Iris pigment epithelial cell (primary cell): ENCODE measurements at places on chromosomes 3 and 15.

- peak; percentile 97 for DNase-seq
Observed at GRCh38 chr3:114144909-114145688, 33.8 kb downstream of the DRD3 start.

- no peak for DNase-seq
Observed at GRCh38 chr15:77516786-77517185, 96.1 kb downstream of the HMG20A start.

DNA sequence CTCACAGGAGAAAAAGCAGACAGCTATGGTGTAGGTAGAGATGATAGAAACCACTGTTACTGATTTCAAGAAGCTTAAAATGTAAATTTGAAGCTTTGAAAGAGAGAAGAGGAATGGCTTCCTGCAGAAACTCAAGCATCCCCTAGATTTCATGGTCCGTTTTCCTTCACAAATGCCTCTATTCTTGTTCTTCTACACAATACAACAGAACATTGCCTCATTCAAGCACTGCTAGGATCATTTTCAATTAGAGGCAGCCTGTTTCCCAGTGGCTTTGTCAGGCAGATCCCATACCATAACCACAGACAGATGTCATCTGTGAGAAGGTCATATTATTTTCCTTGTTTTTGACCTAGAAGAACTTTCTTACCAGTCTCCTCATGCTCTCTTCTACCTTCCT lies 77.9 kb upstream of the SPRED1 start:
- DNase-seq: no peak

GRCh38 chr3:147572970-147573340 lies 163.8 kb downstream of the ZIC1 start:
- DNase-seq: no peak

- peak; percentile 32 for DNase-seq
Observed at GRCh38 chr3:4888913-4889846, 90.1 kb upstream of the BHLHE40 start.

DNA sequence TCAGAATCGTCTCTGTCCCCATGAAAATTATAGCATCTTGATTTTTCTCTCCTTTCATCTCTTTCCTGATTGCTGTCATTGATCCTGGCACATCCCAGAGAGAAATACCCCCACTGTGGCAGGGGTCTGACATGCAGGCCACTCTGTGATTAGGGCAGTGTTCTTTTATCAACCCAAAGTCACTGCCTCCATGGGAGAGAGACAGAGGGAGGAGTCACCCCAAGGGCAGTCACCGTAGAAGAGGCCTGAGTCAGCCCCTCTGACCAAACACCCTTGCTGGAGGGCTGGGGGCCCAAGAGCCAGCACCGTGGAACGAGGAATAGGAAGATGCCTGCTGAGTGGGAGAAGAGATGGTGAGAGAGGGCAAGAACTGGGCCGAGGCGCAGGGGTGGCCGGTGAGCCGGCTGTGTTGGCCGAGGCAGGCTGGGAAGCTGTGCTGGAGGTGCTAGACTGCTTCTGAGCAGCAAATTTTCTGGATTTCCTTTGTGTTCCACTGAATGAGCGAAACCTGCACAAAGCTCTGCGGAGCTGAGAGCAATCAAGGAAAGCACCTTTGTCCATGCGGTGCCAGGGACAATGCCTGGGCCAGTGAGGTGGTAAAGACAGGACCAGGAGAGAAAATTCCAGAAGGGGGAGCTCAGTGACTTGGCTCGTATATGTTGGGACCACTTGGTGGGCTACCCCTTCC lies 103.8 kb downstream of the ADCY5 start:
- no peak for DNase-seq

- peak; percentile 46 for DNase-seq
Observed at GRCh38 chr15:29765898-29766527, 56.3 kb downstream of the TJP1 start.

GRCh38 chr3:146473726-146474125 lies 4.4 kb upstream of the PLSCR2 start:
- DNase-seq: peak; percentile 68

DNA sequence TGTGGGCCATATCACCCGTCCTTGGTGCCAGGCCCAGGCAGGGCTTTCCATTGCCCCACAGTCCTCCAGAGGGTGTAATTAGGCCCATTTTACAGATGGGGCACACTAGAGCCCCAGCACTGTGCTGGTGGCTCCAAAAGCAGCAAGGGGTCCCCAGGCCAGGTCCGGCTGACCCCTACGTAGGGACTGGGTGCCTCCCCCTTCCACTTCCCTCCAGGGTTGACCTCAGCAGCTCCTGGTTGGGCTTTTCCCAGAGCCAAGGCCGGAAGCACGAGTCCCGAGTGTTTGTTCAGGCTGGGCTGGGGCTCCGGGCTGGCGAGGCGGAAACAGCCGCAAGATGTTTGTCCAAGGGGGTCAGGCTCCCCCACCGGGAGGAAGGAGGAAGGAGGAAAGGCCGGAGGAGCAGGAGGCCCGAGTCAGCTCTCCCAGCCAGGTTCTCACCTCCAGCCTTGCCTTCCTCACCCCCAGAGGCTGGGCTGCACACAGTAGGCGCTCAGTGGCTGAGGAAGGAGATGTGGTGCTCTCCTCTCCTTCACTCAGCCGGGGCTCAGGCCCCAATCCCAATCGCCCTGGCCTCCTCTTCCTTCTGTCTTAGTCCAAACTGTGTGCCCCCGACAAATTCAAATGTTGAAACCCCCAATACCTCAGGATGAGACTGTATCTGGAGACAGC lies 17.1 kb upstream of the PLXND1 start:
- DNase-seq: peak; percentile 45

DNA sequence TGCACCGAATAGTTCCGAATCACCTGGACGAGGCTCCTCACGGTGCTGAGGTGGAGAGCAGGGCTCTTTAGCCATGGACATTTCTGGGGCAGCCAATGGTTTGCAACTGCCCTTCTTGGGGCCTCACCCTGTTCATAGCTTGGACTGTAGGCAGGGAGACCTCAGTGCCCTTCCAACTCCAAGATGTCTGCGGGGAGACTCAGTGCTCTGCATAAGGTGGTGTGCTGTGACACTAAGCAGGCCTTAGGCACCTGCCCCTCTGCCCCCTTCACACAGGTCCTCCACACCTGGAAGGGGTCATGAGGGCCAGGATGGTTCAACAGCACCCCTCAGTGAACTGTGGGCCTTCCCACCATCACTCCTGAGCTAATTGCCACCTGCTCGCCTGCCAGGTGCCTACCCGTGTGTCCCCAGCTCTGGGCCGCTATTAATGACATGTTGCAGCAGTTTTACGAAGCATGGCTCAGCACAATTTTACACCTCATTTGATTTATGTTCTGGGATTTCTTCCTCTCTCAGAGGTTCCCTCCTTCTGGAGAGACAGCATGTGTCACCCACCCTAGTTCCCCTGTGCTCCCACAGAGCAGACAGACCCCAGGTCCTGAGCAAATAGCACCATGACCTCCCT lies 101.2 kb upstream of the SMAD3 start:
- no peak for DNase-seq

GRCh38 chr3:3802046-3802445 lies 2.8 kb downstream of the LRRN1 start:
- no peak for DNase-seq

DNA sequence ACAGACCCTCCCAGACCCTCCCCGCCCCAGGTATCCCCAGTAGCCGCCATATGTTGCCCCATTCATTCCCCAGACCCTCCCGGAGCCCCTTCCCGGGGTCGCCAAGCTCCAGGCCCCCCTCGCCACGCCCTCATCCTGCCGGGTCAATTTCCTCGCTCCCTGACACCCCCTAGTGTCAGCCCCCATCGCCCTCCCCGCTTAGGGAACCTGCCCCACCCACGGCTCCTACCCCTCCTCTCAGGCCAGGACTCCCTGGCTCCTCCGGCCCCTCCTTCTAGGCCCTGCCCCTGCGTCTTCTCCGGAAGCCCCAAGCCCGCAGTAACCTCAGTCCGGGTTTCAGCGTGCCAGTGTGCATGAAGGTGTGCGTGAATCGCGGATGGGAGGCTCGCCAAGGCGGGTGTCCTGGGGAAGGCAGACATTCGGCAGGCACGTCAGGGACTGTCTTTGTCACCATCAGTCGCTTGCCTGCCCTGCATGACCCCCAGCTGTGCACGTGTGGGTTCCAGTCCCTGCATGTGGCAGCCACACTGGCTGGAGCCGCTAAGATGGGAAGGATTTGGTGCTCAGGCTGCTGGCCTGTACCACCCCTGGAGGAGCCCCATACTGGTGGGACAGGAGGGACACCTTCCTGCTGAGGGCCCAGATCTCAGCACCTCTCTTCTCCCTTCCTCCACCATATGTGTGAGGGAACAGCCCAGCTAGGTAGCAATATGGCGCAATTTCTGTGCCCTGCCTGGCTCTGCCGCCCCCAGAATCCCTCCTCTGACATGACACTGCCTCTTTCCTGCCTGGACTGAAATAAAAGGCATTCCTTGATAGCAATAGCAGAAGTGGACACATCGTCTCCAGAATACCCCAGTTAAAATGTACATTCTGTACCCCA lies 693 bp downstream of the DISP2 start:
- DNase-seq: no peak

DNA sequence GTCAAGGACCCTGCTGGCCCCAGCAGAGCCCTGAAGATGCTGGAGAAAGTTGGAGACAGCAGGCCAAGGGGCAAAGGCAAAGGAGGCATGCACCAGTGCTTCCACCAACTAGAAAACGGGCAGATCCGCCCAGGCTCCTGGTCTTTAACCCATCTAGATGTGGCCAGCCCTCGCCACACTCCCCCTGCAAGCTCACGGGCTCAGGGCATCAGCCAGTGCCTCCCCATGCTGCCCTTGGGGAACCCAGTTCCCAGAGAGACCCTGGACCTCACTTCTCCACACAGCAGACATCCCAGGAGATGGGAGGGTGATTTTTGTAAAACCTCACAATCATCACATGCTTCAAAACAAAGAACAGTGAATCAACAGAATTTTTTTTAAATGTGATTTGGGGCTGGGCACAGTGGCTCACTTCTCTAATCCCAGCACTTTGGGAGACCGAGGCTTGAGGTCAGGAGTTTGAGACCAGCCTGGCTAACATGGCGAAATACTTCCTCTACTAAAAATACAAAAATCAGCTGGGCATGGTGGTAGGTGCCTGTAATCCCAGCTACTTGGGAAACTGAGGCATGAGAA lies 24.5 kb downstream of the CYFIP1 start:
- DNase-seq: no peak

- no peak for DNase-seq
Observed at GRCh38 chr3:49327485-49327884, 12.4 kb downstream of the USP4 start.

DNA sequence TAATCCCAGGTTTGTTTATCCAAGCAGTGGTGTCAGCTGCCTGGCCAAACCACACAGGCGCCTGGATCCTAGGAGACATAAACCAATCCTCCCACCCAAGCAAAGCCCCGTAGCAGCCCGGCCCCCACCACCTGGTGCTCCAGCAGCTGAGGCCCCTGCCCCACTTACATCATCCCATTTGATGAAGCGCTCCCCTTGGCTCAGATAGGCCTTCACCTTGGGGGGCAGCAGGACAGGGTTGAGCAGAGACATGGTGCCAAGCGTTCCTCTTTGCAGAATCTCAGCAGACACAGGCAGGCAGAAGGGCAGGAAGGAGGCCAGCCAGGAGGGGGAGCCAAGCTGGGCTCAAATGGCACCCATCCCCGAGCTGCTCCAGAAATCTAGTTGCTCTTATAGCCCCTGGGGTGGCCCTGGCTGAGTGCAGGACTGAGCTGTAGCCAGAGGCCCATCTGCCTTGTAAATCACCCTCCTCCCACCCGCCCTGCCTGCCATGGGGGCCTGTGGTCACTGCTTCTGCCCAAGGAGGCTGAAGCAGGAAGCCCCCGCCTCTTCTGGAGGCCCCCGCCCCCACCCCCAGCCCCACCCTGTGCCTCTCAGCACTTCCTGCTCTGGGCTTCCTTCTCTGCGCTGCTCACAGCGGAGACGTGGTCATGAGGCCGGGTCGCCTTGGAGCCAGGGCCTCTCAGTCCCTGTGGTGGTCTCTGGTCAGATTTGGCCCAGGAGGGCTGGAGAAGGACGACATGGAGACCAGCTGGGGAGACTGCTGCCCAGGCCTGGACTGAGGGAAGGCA lies at the start of gene PLCB2:
Gene PLCB2, minus strand, starts transcription at position 515 of the 791 bp plus-strand sequence. Its CDS starts 263 bp downstream, at position 252.
- no peak for DNase-seq

DNA sequence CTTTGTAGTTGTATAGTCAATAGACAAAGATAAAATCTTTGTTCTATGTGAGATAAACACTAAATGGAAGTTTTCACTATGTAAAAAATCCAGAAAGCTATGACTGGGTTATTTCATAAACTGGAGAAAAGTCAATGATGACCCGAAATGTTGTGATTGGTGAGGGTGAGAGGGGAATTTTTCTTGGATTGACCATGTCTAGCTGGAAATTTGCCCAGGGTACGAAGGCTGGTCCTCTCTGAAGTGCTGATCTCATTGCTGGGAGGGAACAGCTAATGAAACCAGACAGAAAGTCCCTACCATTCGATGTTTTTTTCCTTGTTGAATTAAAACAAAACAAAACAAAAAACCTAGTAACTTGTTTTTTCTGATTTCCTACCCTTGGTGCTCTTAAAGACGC lies 14.3 kb downstream of the TPRG1 start:
- peak; percentile 74 for DNase-seq

- DNase-seq: no peak
Observed at GRCh38 chr15:72281713-72282112, 9.4 kb upstream of the PARP6 start.

DNA sequence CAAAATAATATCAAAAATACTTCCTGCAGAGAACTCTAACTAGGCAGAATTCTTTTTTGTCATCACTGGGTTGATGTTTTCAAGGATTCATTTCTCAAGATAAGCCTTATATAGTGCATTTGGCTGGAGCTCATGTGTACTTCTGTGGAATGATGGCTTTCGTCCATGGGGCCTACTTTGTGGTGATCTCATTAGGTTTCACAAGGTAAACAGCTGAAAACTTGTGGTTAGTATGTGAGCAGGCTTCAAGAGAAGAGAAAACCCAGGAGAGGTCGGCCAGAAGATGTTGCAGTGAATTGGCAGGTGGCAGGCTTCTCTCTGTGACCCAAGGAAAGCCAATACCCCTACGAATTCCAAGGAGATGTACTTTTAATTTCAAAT lies 121.4 kb upstream of the PHLDB2 start:
- peak; percentile 100 for DNase-seq

DNA sequence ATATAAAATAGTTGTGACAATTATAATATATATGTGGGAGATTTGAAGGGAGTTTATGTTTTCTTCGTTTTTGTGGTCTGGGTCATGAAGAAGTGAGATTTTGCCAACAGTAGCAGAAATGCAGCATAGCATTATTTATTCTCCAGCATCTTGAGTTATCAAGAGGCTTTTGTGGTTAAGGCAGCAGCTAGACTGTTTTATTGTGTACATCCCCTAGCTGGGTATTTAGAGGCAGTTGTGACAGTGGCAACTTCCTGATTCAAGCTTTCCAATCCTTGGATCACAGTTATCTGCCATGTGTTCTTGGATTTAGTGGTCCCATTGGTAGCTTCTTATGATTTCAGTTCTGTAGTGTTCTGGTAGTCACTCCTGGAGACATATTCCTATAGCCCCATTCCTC lies 29.0 kb downstream of the ARIH1 start:
- peak; percentile 14 for DNase-seq

DNA sequence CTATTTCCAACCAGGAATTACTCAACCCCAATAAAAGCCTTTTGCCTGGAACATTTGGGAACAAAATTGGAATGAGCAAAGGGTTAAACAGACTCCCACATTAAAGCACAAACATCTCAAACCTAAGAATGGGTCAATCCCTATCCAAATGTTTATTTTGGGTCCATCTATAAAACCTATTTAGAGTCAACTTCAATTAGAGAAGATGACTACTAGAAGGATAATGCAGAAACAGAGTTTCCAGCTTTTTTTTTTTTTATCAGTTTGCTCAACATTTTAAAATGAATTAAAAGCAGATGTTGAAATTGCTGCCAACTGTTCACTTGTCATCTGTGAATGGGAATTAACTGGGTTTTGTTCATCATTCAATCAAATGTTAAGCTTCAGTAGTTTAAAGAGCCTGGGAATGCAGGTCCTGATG lies 4.1 kb upstream of the TBC1D23 start:
- peak; percentile 22 for DNase-seq

GRCh38 chr3:66344391-66344811 lies 123.6 kb downstream of the SLC25A26 start:
- no peak for DNase-seq
